OCI-LY7 (cell line): ENCODE measurements at places on chromosomes 13 and 19. TPM values are rescaled to one million over a fixed set of nuclear protein-coding genes. Genes with fewer than 3 reads are reported as not detected.

Gene VMAC
- total RNA-seq: 6.0 and 7.9 TPM in 2 replicates

Gene MRPL54
- total RNA-seq: 60.4 and 66.6 TPM in 2 replicates

Gene ZNF208
- total RNA-seq: not detected in 2 replicates

Gene FXYD1
- 5.5 and 11.5 TPM in 2 replicates for total RNA-seq

Gene TMEM150B
- total RNA-seq: not detected in 2 replicates

Gene TJP3
- 1.8 and 2.3 TPM in 2 replicates for total RNA-seq

Gene RINL
- total RNA-seq: 38.4 and 42.1 TPM in 2 replicates

Gene CGB8
- not detected in 2 replicates for total RNA-seq

Gene N4BP2L2
- total RNA-seq: 76.3 and 81.2 TPM in 2 replicates

Gene RNF113B
- not detected in 2 replicates for total RNA-seq

Gene SHISA7
- total RNA-seq: not detected in 2 replicates

Gene ZNF90
- 27.0 and 27.6 TPM in 2 replicates for total RNA-seq

Gene CD22
- total RNA-seq: 972 TPM in 2 replicates

Gene AZU1
- not detected in 2 replicates for total RNA-seq

Gene RXFP2
- total RNA-seq: not detected in 2 replicates

- no peak for DNase-seq
These were observed 63.1 kb downstream of the COG3 start for GRCh38 chr13:45527699-45528462.

DNA sequence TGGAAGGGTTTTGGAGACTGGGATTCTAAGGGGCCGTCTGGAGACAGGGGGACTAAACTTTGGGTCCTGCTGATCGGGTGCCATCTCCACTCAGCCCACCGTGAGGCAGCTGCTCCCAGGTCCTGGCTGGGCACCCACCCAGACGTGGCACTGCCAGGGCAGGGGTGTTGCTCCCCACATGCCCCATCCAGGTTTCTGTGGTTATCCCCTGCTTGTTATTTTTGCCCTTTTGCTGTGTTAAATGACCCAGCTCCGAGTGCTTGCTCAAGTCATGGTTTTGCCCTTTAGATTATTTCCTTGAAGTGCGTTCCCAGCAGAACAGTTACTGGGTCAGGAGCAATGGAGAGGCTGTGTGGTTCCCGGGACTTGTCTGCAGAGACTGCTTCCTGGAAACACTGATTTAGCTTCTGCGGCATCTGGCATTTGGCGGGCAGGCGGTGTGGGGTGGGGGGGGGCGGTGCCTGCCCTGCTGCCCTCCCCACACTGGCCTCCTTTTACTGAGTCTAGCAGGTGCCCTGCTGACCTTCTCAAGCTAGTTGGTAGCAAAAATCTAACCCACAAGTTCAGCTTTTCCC is 1.9 kb downstream of the RAB11B start:
- no peak for DNase-seq

DNA sequence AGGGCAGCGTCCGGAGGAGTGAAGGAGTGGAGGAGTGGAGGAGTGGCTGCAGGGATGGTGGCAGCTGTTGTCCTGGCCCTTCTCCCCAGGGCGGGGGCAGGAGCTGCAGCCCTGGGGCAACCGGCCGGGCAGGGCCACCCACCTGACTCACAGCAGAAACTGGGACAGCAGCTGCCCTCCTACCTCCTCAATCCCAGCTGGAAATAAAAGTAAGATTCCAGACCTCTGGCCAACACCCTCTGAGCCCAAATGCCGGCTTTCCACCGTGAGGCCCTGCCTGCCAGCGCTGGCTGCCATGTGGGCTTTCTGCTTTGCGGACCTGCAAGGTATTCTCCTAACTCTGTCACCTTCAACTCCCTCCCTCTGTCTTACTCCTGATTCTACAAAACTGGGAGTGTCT is 3.3 kb upstream of the CLPP start:
- DNase-seq: no peak

DNA sequence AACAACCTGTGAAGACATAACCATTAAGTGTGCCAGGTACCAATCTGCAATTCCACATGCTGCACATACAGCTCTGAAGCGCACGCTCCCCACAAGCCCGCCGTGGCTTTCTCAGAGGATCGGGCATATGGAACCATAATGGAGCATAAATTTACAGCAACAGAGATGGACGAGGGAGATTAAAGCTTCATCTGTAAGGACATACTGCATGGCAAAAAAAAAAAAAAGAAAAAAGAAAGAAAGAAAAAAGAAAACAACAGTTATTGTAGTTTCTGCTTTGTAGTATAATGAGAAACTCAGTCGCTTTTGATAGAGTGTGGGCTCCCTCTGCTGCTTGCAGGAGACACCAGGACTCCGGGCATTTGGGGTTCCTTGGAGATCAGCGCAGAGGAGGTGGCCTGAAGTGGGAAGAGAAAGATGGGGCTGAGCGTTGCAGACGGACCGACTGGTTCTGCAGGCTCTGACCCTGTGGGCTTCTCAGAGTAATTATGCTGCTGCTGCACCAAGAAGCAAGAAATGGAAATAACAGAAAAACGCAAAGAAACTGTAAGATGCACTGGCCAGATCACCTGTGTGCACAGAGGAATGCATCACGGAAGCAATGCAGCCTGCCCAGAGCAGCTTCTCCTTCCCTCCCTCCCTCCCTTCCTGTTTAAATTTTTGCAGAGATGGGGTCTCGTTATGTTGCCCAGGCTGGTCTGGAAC is 10.8 kb upstream of the PDCD5 start:
- DNase-seq: peak; percentile 42

- no peak for DNase-seq
These were observed 464.6 kb downstream of the PCDH9 start for GRCh38 chr13:66765559-66765958.

DNA sequence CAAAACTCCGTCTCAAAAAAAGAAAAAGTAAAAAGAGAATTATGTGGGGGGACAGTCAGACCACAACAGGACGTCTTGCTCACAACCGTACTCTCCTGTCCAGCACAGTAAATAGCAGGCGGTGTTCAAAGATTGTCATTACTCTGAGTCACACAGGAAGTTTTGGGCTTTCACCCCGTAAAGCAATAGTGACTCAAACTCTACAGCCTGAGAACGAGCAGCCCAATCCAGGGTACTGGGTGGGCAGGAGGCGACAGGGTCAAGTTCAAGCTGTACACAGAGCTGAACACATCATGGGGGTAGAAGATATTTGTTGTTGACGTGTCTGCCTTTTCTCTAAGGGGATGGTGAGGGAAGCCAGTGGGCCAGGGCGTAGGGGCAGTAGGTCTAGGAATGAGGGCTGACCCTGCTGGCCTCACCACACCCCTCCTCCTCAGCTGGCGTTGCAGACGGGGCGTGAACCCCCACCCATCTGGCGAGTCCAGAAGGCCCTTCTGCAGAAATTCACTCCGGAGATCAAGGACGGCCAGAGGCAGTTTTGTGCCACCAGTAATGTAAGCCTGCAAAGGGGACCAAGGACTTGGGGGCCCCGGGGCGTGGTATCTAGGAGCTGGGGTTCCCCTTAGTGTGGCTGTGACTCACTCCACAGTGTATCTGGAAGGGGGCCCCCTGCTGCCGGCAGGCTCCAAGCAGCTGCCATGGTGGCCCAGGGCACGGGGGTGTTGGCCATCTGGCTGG is 23.3 kb downstream of the PRR12 start:
- DNase-seq: no peak

DNA sequence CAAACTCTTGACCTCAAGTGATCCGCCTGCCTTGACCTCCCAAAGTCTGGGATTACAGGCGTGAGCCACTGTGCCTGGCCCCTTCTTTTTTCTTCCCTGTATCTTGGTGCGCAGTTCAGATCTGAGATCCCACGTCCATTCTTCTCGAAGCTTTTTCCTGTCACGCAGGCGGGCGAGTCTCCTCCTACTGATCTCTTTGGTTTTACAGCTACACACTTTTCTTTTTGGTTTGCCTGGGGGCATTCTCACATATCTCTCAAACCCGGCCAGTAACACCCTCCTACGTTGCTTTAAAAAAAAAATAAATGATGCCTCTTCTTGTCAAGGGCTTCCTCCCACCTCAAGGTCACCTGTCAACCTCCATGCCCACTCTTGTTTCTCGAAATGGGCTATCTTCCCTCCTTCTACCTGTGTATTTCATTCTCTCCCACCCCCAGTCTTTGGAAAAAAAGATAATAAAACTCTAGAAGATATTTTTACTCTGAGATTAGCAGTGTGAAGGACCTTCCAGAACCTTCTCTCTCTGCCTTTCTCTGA is 12.1 kb downstream of the TMPRSS9 start:
- DNase-seq: no peak

- DNase-seq: no peak
These were observed 178.1 kb downstream of the FLT1 start for GRCh38 chr13:28316836-28317235.

DNA sequence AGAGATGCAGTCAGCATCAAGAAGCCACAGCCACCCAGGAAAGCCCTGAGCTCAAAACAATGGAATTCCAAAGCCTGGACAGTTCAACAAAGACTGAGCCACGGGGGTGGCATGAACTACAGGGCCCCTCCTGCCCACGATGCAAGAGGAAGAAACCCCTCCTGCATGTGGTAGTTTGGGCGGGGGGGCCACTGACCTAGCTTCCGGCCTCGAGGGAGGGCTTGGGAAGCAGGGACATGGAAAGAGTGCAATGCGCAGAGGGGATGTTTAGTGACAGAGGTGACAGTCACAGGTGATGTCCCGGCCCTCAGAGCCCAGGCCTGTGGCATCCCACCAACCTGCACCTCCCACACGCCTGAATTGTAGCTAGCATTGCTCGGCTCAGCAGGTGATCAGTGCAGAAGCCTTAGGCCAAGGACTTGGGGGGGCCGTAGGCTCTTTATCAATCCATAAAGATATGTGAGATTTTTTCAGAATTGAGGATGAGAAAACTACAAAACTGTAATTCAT is 318.8 kb downstream of the TEX29 start:
- no peak for DNase-seq

DNA sequence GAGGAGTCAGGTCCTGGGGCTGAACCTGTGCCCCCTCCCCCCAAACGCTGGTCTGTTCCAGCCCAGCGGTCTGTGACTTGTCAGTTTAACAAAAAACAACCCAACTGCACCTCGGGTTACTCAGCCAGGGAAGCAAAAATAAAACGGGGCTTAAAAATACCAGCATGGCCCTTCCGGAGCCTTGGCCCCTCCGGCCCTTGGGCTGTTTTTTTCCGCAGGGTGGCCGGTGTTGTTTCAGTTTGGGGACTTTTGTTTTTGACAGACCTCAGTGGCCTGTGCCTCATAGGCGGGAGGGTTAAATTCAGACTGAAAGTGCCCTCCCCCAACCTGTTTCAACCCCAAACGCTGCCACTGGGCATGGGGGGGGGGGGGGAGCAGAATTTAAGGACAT is 4.0 kb downstream of the TCF3 start:
- peak; percentile 97 for DNase-seq

GRCh38 chr19:1253514-1254080 is 5.2 kb downstream of the MIDN start:
- no peak for DNase-seq

DNA sequence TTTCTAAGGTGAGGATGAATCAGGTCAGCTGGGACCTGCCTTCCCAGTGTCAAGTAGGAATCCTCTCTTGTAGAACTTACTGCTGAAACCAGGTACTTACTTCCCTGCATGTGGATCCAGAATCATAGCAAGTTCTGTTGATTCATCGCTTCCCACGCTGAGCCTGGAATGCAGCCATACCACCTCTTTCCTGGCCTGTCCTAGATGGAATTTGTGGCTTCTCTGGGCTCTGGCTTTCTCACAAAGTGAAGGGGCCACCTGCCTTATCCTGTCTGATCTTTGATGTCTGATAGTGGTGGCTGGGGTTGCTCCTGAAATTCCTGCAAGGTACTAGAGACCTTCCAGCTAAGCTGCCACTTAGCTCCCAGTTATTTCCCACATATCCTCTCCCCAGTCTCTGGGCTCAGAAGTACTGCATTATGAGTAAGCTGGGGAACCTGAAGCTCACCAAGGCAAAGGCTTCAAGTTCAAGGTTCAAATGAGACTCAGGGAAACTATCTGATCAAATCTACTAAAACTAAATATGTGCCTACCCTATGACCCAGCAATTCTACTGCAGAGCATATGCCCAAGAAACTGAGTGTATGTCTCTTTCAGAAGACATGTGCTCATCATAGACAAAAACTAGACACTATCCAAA is 103.5 kb downstream of the SUCLA2 start:
- no peak for DNase-seq

DNA sequence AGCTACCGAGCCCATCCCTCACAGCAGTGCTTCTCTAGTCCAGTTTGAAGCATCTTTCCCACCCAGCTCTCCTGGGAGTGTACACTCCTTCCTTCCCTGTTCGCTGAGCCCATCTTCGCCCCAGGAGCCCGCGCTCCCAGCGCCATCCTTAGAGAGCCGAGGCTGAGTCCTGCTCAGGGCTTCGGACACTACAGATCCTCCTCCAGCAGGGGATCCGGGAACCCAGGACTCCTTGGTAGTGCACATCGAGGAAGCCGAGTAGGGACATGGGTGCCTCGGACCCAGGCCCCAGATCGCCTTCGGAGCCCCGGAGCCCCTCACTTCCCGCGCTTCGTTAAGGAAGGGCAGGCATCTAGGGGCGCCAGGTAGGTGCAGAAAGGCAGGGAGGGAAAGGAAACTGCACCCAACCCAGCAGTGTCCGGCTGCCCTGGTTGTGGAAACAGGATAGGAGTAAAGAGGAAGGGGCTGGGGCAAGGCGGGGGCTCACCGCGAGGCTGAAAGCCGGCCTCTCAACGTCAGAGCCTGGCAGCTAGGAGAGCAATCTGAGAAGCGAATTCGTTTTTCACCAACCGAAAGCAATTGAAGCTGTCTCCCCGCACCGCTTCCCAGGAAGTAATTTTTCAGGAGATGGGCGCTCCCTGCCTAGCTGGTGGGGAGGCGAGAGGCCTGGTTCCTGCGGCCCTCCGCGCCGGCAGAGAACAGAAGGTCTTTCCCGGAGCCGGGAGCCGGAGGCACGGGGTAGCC is 1.0 kb downstream of the PDX1 start:
- no peak for DNase-seq

- no peak for DNase-seq
These were observed 261 bp downstream of the PRKD2 start for GRCh38 chr19:46716672-46717033.
